ENCODE measurements at places on chromosomes 2 and 18. TPM values are rescaled to one million over a fixed set of nuclear protein-coding genes. Genes with fewer than 3 reads are reported as not detected.

VWA3B gene
- not detected for total RNA-seq

ANKRD53 gene
- 0.21 TPM for total RNA-seq

TMEM163 gene
- not detected for total RNA-seq

XDH gene
- total RNA-seq: not detected

ASTL gene
- total RNA-seq: 23.3 TPM

ANKRD36 gene
- 14.6 TPM for total RNA-seq

ARPC2 gene
- total RNA-seq: 566 TPM

AGXT gene
- total RNA-seq: not detected
